ENCODE measurements at places on chromosomes 2 and 18.

- no peak for DNase-seq
Measured at GRCh38 chr18:9177031-9177430, 40.5 kb downstream of the ANKRD12 start.

- DNase-seq = no peak
Measured at GRCh38 chr2:25215948-25216679, 47.7 kb upstream of the POMC start.

DNA sequence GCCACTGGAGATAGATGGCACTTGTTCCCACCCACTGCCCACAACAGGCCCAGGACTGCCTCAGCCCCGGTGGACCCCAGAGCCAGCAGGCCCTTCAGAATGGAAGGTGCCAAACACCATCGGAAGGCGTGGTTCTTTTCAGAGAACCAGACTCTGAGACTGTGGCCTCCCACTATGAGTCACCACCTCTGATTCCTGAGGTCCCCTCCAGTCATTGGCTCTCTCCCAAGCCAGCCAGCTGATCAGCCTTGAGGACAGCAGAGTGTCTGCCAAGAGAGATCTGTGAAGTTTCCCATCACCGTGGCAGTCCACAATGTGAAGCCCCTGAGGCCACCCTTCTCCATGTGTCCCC, 10.4 kb upstream of the MAP3K2 start:
- DNase-seq = no peak

- DNase-seq = no peak
Measured at GRCh38 chr2:163733301-163733938, 2.4 kb downstream of the FIGN start.

DNA sequence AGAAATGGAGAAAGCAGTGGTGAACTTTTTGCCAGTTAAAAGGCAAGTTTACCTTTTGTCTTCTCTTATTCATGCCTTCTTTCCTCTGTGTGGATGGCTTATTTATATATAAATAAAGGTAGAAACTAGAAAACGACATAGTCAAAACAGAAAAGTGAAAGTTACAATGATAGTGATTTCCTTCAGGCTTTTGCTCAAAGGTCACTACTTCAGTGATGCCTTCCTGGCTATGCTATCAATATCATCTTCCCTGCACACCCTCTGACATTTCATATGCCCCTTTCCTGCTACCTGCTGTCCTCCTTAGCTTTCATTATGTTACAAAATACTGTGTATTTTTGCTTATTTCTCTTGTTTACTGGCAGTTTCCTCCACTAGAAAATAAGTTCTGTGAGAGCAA, 132.0 kb upstream of the NOSTRIN start:
- no peak for DNase-seq
